ENCODE measurements at places on chromosomes 12 and 14.
A peak's percentile ranks its signal among the peaks of the same experiment; 100 is the strongest.

GRCh38 chr14:55201219-55202101 is 10.1 kb upstream of the DLGAP5 start:
- DNase-seq = no peak

DNA sequence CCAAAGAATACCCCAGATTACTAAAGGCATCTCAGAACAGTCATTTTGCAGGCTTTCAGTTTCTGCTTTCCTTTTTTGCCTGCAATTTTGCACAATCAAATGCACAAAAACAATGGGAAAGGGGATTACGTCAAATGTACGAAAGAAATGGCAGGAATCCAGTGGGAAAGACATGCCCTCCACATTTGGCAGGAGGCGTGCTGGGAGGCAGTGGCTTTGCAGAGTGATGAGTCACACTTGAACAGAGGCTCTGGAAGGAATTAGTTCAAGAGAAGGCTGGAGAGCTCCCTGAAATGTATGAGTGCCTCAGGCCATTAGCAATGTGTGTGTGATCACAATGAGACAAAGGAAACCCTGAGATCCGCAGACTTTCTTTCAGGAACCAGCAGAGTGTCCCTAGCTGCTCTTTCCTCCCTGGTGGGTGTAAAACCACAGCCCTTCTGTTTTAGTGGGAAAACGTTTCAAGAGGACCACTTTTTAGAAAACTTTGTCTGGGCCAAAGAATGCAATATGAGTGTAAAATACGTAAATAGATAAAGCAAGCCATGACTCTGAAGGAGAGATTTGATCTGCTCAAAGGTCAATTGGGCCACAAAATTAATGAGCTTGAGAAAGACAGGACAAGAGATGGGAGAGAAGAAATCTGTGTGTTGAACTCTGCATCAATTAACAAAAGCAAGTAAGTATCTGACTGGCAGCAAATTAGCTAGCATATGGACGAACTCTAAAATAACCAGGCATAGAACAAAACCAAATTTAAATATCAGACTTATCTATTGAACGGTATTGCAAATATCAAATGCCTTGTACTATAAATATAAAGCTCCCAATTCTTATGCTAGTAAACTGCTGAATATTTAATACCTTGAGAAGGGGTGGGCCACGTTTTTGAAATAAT is 155.4 kb upstream of the PDE3A start:
- DNase-seq = peak; percentile 90

DNA sequence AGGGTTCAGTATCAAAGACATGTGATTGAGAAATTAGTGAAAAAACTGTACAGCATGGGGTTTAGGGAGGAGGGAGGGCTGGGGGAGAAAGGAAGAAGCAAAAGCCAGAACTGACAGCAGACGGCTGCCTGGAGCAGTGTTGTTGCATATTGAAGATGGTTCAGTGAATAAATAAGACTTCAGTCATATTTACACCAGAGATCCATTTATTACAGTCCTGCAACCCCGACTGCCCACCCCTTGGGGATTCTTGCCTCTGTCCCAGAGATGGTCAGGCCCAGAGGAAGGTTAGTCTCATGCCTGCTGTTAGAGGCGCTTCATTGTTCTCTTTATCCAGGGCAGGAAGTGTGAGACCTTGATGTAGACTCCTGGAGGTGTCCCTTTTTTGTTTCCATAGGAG is 3.2 kb downstream of the GZMH start:
- DNase-seq = no peak

GRCh38 chr12:124750149-124750656 is 113.5 kb downstream of the SCARB1 start:
- DNase-seq = no peak

DNA sequence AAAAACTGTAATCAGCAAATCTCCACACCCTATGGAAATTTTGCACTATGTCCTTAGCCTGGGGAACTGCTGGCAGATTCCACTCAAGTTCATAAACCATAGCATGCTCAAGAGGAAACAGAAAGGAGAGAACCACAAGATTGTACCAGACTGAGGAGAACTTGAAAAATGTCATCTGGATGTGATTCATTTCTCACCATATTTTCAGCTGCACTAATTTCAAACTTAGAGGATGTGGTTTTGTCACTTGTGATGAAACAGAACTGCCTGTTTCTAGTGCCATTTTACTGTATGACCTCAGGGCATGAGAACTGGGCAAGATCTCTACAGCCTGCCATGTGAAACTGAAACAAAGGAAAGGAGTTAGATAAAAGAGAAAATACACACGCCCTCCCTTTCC is 1493.1 kb upstream of the FLRT2 start:
- DNase-seq = no peak

DNA sequence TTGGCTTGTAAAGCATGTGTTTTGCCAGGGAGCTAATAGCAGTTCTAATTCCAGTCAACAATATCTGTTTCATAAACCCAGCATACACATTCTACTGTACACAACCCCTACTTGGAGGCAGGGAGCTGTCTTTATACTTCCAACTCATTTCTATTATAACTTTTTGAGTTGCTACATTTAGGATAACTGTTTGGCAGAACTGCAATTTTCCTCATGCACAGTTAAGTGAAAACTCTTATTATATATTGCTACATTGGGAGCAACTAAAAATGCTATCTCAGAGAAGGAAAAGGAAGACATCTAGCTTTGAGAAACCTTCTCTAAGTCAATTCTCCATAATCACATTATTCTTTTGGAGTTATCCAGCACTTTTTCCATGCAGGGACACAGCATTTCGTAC is 480.2 kb downstream of the RPS29 start:
- DNase-seq = no peak

DNA sequence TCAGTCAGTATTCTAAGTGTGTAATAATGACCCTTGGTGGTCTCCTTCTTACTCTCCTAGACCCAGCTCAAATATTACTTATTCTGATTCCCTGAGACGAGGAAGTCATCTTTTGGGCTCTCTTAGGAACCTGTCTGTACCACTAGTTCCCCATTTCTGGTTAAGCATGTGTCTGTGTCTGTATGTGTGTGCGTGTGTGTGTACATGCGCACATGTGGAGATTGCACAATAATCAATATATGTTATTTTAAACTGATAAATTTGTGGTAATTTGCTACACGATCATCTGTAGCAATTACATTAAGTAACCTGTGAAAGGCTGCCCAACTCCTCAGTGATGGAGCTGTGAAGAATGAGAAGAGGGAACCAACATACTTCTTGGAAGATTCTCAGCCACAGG is 132.2 kb downstream of the ASCL4 start:
- DNase-seq = no peak

DNA sequence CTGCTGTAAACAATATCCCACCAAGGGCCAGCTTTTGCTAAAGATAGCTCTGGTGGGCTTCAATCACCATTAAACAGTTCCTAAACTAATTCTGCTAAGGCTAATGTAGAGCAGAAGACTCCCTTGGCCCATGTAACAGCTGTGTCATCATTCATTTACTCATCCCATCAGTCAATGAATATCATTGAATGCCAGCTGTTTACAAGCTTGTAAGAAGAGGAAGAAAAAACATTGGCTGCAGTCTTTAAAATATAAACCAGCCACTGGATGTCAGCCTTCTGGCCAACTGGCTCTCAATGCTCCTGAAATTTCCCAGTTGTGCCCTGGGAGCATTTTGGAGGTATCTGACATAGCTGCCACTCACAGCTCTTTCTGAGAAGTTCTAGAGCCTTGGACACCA is 18.0 kb upstream of the MAP3K9 start:
- DNase-seq = no peak

DNA sequence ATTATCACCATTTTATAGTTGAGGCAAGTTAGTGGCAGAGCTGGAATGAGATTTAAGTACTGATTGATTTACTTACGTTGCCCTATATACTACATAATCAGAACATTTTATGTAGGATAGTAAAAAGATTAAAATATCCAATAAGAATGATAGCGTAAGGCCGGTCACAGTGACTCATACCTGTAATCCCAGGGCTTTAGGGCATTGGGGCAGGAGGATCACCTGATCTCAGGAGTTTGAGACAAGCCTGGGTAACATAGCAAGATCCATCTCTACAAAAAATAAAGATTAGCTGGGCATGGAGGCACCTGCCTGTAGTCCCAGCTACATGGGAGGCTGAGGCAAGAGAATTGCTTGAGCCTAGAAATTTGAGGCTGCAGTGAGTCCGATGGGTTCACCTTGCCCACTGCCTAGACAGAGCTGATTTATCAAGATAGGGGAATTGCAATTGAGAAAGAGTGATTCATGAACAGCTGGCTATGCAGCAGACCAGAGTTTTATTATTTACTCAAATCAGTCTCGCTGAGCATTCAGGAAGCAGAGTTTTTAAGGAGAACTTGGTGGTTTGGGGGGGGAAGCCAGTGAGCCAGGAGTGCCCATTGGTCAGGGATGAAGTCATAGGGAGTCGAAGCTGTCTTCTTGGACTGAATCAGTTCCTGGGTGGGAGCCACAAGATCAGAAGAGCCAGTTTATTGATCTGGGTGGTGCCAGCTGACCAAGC is 24.7 kb upstream of the SGPP1 start:
- no peak for DNase-seq

DNA sequence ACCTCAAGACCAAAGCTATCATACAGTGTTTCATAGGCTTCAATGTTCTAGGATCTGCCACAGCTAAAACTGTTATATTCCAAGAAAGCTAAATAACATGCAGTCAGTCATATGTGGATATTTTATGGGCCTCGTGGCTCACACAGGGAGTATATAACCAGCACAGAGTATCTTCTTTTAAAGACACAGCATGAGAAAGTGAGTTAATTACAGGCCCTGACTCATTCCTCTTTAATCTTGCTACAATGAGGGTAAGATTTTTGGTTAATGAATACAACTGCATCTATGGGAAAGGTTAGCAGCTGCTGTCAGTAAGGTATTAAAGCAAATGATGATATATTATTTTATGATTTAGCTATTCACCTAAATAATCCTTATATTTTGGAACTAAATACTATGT is 111.0 kb downstream of the TRAFD1 start:
- DNase-seq = no peak

- no peak for DNase-seq
These were observed 130.5 kb upstream of the CRY1 start for GRCh38 chr12:107223821-107224220.

DNA sequence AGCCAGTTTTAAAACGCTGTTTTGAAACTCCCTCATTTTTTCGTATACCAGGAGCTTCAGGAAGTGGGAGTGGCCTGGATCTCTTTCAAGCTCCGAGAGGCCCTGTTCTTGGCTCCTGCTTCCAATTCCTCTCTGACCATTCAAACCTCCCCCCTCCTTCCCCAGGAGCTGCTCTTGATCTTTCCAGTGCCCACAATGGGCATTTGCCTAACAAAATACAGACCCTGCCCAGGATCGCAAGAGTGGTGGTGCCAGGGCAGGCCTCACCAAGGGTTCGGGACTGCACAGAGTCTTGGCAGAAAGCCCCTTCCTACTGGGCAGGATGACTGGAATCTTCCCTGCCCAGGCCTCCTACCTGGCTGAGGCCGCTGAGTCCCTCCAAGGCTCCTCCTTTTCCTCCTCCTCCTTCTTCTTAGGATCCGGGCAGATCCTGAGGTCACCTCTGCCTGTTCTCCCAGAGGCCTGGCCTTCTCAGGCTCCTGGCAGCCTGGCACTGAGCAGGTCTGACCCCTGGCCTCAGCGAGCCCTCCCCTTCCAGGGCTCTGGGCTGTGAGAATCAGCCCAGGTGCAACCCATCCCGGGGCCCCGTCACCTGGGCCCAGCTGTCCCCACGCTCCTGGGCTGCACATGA is 46.9 kb upstream of the NOS1 start:
- DNase-seq = peak; percentile 83

DNA sequence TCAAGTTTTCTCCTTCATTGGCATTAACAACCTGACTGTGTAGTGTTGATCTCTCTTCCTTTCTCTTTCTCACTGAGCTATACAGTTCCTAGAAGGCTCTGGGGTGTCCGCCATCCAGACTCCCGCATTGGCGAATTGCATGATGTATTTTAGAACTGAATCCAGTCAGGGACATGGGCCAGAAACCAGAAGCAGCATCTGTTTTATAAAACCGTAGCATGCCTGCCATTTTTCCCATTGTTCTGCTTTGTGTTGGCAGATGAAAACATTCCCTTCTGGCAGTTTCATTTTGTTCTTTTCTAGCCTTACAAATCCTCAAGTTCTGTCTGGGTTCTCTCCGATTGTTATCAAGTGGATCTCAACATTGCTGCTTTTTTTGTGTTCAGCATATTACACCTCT is 268.3 kb upstream of the SEL1L start:
- no peak for DNase-seq

GRCh38 chr12:95574799-95575452 is 23.6 kb upstream of the USP44 start:
- peak; percentile 28 for DNase-seq
